ENCODE measurements at places on chromosomes 5 and 9.

- DNase-seq, result no peak
Observed at GRCh38 chr5:132478366-132478871, 12.2 kb downstream of the IRF1 start.

GRCh38 chr5:116905885-116906284 is 331.3 kb upstream of the SEMA6A start:
- DNase-seq, result no peak

- no peak for DNase-seq
Observed at GRCh38 chr9:134224567-134225093, 60.3 kb upstream of the RNU6ATAC start.

GRCh38 chr9:19032406-19032805 is 603 bp downstream of the SAXO1 start:
- DNase-seq, result no peak

DNA sequence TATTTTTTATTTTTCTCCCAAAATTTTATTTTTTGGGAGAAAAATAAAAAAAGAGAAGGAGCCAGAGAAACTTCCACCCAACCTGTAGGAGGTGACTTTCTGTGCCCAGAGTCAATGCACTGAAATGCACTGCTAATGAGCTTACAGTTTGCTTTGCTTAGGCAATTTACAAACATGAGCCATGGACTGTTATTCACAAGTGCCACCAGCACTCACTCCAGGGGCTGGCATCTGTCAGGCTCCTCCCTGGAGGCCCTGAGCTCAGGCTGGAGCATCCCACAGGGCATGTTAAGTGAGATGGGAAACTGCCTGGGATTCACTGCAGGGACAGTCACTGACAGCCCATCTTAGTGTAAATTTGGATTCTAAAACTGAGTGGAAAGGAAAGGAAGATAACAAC is 74.9 kb downstream of the FANCC start:
- DNase-seq, result no peak

DNA sequence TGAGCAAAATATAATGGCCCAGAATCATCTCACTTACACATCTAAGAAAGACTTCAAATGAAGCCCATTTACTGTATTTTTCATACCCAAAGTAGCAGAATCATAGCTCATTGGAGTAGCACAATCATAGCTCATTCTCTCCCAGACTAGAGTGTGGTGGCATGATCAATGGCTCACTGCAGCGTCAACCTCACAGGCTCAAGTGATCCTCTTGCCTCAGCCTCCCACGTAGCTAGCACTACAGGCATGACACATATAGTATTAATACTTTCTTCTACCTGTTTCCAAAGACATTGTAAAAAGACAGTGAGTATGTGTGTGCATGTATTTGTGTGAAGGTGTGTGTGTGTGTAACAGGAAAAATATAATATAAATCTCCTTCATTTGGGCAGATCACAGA is 1247.9 kb upstream of the ACO1 start:
- no peak for DNase-seq

GRCh38 chr9:121297389-121297788 is 29.4 kb downstream of the GSN start:
- no peak for DNase-seq

DNA sequence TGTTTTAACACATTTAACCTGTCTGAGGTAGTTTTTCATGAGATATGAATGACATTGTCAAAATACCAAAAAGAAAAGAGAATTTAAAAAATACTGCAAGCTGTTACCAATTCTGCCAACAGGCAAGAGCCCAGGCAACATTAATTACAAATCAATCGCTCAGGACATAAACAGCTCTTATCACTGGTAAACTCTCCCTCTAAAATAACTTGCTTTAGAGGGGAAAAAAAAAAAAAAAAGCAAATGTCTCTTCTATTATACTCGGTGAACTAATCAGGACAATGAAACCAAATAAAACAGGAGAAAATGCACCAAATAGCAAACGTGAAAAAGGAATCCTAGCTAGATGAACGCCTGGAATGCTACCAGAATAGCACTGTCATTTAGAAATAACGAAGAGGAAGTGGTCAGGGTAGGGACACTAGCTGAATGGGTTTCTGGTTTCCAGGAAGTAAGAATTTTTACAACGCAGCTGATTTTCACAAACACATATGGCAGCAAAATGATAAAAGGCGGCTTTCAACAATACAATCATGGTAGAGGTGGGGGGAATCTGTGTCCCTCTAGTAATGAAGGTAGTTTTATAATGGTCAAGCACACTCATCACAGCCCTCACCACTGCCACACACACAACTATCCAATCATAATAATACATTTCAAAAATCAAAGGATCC is 94.9 kb downstream of the DENND1A start:
- DNase-seq, result no peak

- no peak for DNase-seq
Observed at GRCh38 chr5:12323637-12324229, 419.5 kb upstream of the CTNND2 start.

DNA sequence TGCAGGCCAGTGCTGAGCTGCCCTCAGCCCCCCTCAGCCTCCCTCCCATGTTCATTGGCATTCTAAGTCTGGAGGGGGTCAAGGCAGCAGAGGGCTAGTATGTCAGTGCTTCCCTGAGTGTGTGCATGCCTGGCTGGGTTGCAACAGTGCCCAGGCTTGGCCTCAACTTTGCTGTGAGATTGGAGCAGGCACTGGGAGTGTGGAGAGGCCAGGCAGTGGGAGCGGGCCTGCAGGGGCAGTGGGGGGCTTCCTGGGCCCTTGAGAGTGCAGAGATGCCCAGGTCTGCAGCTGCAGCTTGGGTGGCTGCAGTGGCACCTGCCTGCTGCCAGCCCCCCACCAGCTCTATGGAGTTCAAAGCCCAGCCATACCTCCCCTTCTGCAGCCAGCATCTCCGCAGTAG is 239.3 kb downstream of the ARRDC3 start:
- no peak for DNase-seq

- DNase-seq, result no peak
Observed at GRCh38 chr5:78799266-78800017, 150.9 kb upstream of the LHFPL2 start.

DNA sequence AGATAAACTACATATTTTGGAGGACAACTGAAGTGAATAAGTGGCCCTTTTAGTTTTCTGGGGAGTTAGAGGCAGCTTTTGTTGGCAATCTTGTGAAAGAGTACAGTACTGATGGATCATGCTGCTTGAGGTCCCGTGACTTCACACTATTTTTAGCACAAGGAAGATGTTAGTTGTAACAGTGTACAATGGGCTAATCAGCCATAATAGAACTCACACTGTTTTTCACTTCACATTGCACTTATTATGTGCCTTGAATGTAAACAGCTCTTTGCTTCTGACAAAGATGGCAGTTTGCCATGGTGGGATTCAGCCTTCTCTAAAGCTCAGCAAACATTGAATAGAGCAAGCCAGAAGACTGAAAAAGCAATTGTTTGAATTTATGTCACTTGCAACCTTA is 176.7 kb upstream of the ZNF608 start:
- DNase-seq, result no peak

- no peak for DNase-seq
Observed at GRCh38 chr5:74288038-74288437, 352.5 kb downstream of the ENC1 start.

GRCh38 chr9:88197016-88197415 is 58.7 kb upstream of the SPATA31C2 start:
- DNase-seq, result no peak

DNA sequence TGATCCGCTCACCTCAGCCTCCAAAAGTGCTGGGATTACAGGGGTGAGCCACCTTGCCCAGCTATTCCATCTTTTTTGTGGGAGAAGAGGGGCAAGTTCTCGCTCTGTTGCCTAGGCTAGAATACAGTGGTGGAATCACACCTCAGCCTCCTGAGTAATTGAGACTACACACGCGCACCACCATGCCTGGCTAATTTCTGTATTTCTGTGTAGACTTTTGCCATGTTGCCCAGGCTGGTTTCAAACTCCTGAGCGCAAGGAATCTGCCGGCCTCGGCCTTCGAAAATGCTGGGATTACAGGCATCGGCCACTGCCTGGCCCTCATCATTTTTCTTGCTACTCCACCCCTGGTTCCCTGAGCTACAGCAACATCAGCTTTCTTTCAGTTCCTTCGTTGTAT is 2.8 kb upstream of the NOL6 start:
- DNase-seq, result no peak

GRCh38 chr5:133404724-133405123 is 207.6 kb downstream of the FSTL4 start:
- no peak for DNase-seq

DNA sequence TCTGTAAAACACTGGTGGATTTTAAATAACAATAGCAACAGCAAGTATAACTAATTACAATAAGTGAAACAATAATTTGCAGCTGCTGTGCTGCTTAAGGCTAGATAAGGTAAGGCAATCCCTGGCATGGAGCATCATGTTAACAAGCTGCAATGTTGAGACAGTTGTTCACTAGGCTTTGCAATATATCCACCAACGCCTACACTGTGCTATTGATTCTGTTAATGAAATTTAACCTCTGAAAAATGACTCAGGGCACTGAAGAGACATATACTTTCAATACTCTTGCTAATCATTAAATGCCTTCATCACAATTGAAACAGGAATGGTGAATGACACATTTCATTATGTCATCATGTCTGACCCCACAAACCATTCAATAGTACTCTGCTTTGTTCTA is 255.0 kb downstream of the EFNA5 start:
- no peak for DNase-seq

Measured in activated CD8-positive, alpha-beta memory T cell treated with anti-CD3 and anti-CD28 coated beads for 48 hours (primary cell).